ENCODE measurements at places on chromosomes 6 and 20.
A peak's percentile ranks its signal among the peaks of the same experiment; 100 is the strongest.

GRCh38 chr20:10511170-10511508 is 76.0 kb downstream of the SLX4IP start:
- H3K27ac ChIP-seq, result peak overlapping the region; percentile 79
- no peaks in the 10 kb centered on the region for H3K27me3 ChIP-seq
- no peak overlapping the region for H3K4me3 ChIP-seq
- H3K36me3 ChIP-seq, result no peaks in the 10 kb centered on the region

- no peaks in the 10 kb centered on the region for H3K4me1 ChIP-seq
- no peak overlapping the region for H3K4me3 ChIP-seq
- H3K27me3 ChIP-seq, result no peaks in the 10 kb centered on the region
Measured at GRCh38 chr6:125224231-125224861, 70.8 kb downstream of the TPD52L1 start.

DNA sequence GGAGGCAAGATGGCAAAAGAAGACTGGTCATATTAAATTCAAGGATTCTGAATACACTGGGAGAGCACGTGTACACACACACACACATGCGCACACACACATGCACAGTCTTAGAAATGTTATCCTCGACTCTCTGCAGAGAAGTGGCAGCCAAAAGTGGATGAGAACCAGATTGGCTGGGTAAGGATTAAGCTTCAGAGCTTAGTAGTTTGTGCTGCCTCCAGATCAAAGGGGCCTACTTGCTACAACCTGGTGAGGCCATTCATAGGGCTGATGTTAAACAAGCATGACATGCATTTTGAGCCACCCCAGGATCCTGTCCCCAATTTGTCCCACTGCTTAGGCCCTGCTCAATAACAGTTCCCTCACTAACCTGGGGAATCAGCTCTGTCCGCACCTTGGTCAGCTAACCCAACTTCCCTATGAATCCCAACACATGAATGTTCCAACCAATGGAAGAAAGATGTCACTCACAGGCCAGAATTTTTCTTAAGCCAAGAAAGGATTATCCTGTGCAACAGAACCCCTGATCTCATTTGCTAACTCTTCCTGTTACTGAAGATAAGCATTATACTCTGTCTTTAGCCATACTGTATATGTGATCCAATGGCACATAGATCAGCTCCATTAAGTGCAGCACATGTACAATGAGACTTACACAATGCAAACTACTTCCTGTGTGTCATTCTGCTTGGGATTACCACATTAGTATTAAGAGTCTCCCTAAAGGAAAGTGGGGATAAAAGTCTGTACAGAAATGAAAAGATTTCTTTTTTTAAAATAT is 31.0 kb downstream of the TOMM6 start:
- H3K4me3 ChIP-seq, result no peak overlapping the region
- H3K36me3 ChIP-seq, result no peaks in the 10 kb centered on the region
- H3K27me3 ChIP-seq, result no peaks in the 10 kb centered on the region
- no peaks in the 10 kb centered on the region for H3K4me1 ChIP-seq
- no peak overlapping the region for H3K27ac ChIP-seq
- no peak for DNase-seq

- no peak for DNase-seq
- H3K27me3 ChIP-seq, result no peaks in the 10 kb centered on the region
- H3K36me3 ChIP-seq, result no peaks in the 10 kb centered on the region
- no peak overlapping the region for H3K27ac ChIP-seq
- H3K4me1 ChIP-seq, result no peaks in the 10 kb centered on the region
- H3K4me3 ChIP-seq, result no peak overlapping the region
Measured at GRCh38 chr6:6131492-6132109, 124.9 kb upstream of the NRN1 start.

DNA sequence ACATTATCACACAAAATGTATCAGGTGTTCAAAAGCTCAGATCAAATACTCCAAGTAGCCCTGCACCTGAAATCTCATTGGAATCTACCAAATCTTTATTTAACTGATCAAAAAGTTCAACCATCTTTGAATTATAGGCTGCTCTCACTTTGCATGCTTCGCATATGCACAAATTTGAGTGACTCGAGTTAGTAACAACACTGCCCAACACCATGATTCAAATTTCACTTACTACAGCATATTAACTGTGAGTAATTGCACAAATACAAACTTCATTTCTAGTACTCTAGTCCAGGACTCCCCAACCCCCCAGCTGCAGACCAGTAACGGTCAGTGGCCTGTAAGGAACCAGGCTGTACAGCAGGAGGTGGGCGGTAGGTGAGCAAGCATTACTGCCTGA is 51.1 kb downstream of the WASF1 start:
- H3K27me3 ChIP-seq, result no peaks in the 10 kb centered on the region
- no peaks in the 10 kb centered on the region for H3K36me3 ChIP-seq
- no peaks in the 10 kb centered on the region for H3K4me1 ChIP-seq
- H3K4me3 ChIP-seq, result no peak overlapping the region
- no peak overlapping the region for H3K27ac ChIP-seq

DNA sequence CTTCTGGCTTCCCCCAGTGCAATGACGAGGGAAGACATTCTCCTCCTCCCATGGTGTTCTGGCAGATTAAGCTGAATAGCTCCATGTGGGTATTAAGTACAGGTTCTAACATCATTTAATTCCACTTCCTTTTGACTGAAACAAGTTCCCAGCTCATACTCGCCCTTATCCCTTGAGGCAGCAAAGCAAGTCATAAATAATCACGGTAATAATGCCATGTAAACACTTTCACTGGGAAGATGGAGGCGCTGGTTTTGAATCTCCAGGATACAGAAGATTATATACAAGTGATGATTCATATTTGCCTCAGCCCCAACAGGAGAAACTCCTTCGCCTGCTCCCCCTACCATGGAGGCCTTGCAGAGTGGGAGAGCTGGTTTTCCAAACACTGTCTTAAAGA is 141.3 kb downstream of the PXDC1 start:
- H3K4me3 ChIP-seq, result no peak overlapping the region
- H3K27me3 ChIP-seq, result no peaks in the 10 kb centered on the region
- no peaks in the 10 kb centered on the region for H3K4me1 ChIP-seq
- no peaks in the 10 kb centered on the region for H3K36me3 ChIP-seq
- H3K27ac ChIP-seq, result no peak overlapping the region
- peak; percentile 29 for DNase-seq

DNA sequence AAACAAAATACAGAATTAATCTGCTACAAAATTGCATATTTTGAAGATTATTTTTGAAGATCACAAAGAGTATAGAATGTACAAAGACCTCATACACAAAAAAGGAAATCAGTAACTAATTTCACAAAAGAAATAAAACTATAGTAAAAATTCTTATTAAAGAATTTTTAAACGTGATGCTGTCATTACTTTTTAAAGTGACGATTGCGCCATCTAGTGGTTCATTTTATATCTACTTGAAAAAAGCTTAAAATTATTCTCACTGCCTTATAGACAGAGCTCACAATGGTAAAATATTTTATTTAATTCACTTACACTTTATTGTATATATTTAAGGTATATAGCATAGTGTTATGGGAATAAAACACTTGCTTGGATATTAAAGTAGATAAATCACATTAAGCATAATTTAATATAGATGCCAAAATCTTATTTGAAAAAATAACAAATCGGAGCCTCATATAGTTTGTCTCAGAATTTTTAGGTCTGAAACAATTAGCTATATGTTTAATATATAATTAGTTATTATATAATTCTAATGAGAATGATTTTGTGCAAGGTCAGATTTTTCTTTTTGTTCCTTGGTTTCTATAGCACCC is 128.8 kb downstream of the PHF3 start:
- no peak overlapping the region for H3K4me3 ChIP-seq
- H3K27ac ChIP-seq, result no peak overlapping the region
- H3K36me3 ChIP-seq, result no peaks in the 10 kb centered on the region
- no peaks in the 10 kb centered on the region for H3K4me1 ChIP-seq
- no peak for DNase-seq

- H3K4me3 ChIP-seq, result no peak overlapping the region
- H3K27ac ChIP-seq, result no peak overlapping the region
- no peaks in the 10 kb centered on the region for H3K36me3 ChIP-seq
- H3K27me3 ChIP-seq, result no peaks in the 10 kb centered on the region
Measured at GRCh38 chr6:65933390-65933789, 226.4 kb upstream of the EYS start.

GRCh38 chr6:153960281-153960680 is 78.8 kb upstream of the OPRM1 start:
- no peak overlapping the region for H3K27ac ChIP-seq
- H3K4me3 ChIP-seq, result no peak overlapping the region
- no peaks in the 10 kb centered on the region for H3K36me3 ChIP-seq
- DNase-seq, result no peak
